Activated CD8-positive, alpha-beta memory T cell treated with anti-CD3 and anti-CD28 coated beads for 1 hour (primary cell): ENCODE measurements at places on chromosomes 6 and 20.

GRCh38 chr6:35620706-35621105 lies 68.0 kb downstream of the FKBP5 start:
- DNase-seq: no peak

GRCh38 chr6:104829183-104829958 lies 30.3 kb downstream of the HACE1 start:
- DNase-seq: no peak

GRCh38 chr20:39766333-39766732 lies 804.2 kb downstream of the DHX35 start:
- DNase-seq: no peak

GRCh38 chr6:137780447-137781034 lies 86.5 kb upstream of the TNFAIP3 start:
- no peak for DNase-seq

DNA sequence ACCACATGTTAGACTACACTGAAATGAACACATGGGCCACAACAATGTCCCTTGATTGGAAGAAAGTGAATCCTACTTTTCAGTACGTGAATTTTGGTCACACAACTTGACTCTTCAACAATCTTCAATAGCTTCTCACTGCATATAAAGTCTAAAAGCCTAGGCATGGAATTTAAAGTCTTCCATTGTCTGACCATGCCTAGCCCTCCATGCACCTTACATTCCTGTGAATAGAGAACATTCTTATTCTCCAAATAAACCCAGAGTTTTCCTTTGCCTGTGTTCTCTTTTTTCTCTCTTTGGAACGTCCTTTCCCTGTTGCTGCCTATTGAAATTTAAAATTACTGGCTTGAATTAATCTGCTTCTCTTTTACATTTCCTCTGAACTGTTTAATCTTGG lies 207.5 kb downstream of the ASCC3 start:
- DNase-seq: no peak

GRCh38 chr6:53369876-53370515 lies 21.2 kb upstream of the ELOVL5 start:
- no peak for DNase-seq

DNA sequence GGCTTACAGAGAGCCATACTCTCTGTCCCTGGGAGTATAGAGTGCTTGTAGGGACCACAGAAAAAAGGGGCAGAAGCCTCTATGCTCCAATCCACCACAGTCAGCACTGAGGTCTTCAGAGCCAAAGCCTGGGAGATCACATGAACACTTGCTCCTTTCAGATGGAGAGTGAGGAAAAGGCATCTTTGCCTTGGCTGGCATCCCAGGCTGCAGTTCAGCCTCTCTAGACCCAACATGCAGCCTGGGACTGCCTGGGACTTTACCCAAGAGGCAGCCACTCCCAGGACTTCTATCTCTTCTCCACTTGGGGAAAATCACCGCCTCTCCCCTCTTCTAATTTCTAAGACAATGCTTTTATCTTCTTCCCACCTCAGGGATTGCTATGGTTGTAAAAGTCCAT lies 46.5 kb upstream of the MYLIP start:
- no peak for DNase-seq

DNA sequence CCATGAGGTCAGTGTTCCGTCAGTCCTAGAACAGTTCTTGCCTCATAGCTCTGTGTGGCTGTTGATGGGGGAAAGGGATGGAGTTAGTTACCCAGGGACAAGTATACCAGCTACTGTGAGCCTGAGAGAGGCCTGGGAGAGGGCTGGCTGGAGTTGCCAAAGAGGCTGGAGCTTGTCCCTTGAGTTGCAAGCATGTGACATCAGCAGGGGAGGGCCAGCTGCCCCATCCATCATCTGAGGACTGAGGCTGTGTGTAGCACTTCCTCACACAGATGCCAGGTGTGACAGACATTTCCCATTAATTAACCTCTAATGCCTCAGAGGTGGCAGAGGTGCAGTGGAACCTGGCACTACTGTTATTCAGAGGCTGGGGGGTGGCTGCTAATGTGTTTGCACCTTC lies 131.6 kb downstream of the PHACTR3 start:
- no peak for DNase-seq

DNA sequence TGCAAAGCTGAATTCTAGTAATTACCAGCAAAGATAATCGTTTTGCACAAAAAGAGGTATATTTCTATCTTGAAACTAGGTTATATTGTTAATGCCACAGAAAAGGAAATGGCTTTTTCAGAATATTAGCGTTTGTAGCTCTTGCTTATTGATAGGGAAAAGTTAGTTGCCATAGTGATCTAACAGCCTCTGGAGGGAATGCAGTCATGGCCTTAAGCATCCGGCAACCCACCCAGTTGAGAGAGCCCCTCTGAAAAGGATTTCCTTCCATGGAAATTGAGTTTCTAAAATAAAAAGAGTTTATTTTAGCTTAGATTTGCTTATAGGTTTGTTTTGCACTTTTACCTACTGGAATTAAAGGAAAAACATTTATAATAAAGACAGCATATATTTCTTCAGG lies 224.5 kb downstream of the BCKDHB start:
- no peak for DNase-seq

DNA sequence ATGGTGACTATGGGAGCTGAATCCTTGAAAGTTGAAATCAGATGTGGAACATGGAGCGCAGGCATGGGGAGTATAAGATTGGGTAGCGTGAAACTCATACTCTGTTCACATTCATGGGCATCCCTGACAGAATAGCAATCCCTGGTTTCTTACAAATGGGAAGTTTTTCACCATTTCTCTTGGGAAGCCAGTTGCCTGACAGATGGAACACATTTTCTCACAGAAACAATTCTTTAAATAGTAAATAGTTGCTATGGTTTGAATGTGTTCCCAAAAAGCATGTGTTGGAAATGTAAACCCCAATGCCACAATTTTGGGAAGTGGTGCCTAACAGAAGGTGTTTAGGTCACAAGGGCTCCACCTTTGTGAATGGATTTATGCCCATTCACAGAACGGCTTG lies 262.8 kb upstream of the HS3ST5 start:
- DNase-seq: no peak

GRCh38 chr6:166935353-166935752 lies 21.0 kb downstream of the RNASET2 start:
- no peak for DNase-seq

- DNase-seq: no peak
These were observed 24.0 kb downstream of the BTBD3 start for GRCh38 chr20:11941593-11942246.

GRCh38 chr6:88296694-88297093 lies 130.5 kb upstream of the CNR1 start:
- DNase-seq: no peak

DNA sequence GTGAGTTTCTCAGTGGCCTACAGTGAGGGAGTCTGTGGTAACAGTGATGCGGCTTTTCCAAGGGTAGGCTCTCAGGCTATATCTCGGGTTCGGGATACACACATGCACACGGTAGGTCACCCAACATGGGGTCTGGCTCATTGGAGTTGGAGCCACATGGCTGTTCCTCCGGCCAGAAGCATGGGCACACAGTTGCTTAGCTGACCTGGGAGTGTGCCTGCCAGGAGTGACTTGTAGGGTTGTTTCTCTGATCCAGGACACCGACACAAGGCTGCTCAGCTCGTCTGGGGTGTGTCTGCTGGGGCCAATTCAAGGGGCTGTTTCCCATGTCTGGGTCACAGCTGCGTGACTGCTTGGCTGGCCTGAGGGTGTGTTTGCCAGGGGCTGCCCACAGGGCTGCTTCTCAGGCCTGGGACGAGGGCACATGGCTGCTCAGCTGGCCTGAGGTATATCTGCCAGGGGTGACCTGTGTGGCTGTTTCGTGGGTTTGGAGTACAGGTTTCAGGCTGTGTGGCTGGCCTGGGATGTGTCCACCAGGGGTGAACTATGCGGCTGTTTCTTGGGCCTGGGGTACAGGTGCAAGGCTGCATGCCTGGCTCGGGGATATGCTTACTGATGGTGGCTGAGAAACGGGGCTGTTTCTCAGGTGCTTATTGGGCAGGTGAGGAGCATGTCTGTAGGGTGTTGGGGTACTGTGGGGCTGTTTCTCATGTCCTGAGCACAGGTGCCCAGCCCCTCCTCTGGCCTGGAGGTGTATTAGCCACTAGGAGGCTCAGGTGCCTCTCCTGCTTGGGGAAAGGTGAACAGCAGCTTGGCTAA lies 15.2 kb downstream of the KIF25 start:
- DNase-seq: no peak

DNA sequence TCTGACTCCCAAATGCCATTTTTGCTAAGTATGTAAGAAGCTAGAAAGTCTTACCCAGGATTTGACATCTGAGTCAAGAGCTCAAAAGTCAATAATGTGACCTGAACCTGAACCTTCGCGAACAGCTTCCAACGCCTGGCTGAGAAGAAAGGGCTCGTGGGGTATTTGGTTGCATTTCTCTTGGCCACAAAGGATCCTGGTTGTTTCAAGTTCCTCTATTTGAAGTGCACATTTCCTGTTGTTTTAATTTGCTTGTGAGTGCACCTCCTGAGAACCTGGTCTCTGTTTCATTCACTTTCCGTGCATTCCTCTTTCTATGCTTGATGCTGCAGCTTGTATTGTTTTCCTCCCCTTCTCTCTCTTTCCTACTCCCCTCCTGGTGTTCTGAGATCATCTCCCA lies 212.5 kb downstream of the FOXA2 start:
- DNase-seq: no peak

DNA sequence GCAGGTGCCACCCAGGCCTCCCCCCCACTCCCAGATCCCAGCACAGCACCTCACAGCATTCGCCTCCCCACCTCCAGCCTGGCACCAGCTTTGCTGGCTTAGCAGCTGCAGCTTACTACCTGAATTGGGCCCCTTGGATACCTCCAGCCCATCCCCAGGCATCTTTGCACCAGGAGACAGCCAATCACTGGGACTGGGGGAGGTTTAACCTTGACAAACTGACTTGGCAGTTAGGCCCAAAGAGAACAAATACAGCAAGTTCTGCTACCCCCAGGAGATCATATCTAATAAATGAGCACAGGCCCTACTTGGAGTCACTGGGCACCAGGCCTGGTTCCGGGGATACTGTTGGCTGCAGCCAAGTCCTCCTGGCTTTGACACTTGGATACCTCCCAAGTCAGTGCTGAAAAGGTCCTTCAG lies 8.8 kb downstream of the PDRG1 start:
- no peak for DNase-seq

DNA sequence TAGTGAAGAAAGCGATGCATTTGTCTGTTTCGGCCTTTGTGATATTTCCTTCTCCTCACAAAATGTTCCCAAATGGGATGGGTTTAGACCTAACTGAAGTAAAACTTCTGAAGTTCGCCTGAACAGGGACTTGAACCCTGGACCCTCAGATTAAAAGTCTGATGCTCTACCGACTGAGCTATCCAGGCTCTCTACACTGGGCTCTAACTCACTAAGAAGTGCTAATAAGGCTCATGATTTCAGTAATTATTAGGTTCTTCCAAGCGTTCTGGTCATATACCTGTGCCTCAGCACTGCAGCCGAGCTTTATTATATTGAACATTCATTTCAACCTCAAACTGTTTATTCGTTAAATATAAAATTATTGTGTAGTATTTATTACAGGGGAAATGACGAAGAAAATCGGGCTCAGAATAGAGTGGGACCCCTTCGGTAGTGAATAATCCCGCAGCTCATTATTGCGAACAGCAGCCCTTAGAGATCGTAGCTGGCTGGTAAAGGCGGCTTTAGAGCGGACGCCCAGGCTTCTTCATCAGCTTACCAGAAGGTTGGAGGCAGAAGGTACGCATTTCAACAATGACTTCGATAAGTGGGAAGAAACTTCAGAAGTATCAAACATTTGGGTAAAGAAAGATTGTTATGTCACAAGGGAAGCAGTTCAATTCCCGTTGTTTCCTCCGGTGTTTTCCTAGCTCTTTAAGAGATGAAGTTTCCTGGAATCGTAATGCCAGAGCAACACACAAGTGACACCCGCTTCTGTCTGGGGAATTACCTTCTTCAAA lies 119.0 kb upstream of the ZNF184 start:
- DNase-seq: no peak

- DNase-seq: no peak
These were observed 579.8 kb downstream of the PRKN start for GRCh38 chr6:162147805-162148204.

GRCh38 chr20:38589967-38590675 lies 9.1 kb downstream of the ADIG start:
- no peak for DNase-seq

DNA sequence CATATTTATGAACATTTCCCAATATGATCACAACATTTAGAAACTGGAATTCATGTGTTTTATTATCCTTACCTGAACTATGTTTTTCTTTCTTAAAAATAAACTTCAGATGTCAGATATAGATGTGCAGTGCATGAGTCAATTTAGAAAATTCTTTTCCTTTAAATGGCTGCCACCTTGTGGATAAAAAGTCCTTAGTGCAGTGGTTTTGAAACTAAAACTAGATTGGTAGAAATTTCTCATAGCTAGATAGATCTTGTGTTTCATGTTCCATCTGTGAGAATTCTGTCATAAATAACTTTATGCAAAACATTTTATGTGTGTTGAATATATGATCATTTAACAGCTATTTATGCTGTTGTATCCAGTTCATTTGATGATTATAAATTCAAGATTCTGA lies 134.9 kb downstream of the KLHL32 start:
- DNase-seq: no peak

GRCh38 chr6:292506-293192 lies 362 bp downstream of the DUSP22 start:
- peak; percentile 65 for DNase-seq

- no peak for DNase-seq
These were observed 178.4 kb downstream of the DLL1 start for GRCh38 chr6:170112583-170112860.

- DNase-seq: no peak
These were observed 31.1 kb downstream of the BTBD3 start for GRCh38 chr20:11948806-11949205.

- DNase-seq: no peak
These were observed 91.3 kb downstream of the ADGRB3 start for GRCh38 chr6:68726337-68726736.

- DNase-seq: no peak
These were observed 28.8 kb upstream of the IL17A start for GRCh38 chr6:52157301-52157941.

GRCh38 chr20:51497542-51498467 lies 44.7 kb downstream of the NFATC2 start:
- no peak for DNase-seq

DNA sequence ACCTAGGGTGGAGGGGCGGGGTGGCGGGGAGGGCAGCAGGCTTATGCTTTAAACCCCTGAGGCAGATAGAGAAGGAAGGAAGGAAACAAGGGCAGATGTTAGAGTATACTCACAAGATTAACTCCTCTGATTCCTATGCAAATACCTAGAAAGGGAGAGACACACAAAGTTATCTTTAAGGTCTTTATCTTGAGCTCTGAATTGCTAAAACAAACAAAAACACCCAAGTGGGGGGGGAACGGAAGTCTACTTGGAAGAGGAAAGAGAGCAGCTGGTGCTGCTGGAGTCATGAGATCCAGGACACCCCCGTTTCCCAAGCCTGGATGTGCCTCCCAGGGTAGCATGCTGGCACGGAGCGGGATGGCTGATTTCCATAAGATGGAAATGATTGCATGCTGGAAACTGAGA lies 43.4 kb downstream of the PLAGL1 start:
- no peak for DNase-seq

GRCh38 chr6:144606083-144606482 lies 320.9 kb downstream of the UTRN start:
- DNase-seq: no peak
